ENCODE measurements at places on chromosomes 1 and 21.
A peak's percentile ranks its signal among the peaks of the same experiment; 100 is the strongest.

GRCh38 chr21:46517361-46517760 lies 58.7 kb downstream of the DIP2A start:
- DNase-seq, result no peak

DNA sequence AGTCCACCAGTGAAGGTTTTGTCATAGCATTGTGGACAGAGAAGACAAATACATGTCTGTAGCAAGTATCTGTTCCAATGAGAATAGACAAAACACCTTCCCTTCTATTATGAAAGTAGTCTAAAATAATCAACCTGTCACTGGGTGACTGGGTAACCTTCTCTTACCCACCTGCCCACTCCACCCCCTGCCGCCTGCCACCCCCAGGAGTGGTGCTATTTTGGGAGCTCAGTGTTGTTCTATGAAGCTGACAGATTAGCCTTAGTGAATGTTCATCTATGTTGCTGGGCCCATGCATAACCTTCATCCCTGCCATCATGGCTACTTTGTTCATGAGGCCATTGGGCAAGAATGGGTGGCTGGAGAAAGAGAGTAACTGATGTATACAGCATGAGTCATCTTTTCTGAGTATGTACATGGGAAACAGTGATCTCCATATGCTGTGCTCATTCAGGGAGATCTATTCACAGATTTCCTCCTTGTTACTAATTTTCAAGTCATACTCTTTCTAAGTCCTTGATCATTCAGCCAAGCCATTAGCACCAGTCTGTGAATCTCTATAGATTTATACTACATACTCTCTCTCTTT lies 24.8 kb downstream of the MARK1 start:
- no peak for DNase-seq

DNA sequence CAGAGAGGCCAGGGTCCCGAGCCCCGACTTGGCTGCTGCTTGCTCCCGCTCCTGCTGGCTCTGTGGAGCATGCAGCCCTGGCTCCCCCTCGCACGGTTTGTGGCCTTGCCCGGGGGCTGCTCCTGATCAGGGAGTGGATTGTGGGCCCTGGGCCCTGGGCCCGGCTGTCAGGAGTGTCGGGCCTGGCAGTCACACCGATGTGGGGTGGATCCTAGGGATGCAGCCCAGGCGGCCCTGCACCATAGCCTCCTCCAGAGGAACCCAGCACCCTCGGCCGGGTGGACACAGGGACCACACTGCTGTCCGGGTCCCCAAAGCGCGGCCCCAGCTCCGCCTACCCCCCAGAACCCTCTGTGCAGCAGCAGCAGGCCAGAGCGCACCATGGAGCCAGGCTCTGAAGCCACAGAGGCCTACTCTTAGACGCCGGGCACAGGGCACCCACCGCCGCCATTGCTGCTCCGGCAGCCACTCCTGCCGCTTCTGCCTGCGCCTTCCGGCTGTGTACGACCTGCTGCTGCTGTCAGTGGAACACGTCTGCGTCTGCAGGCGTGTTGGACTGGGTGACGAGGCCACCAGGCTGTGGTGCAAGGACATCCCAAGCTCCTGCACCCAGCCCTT lies 9.4 kb downstream of the SLX9 start:
- no peak for DNase-seq

GRCh38 chr1:115099693-115100050 lies 10.4 kb upstream of the TSPAN2 start:
- DNase-seq, result peak; percentile 52
